DMS79 treated with DMSO at 0.1 percent for 48 hours (cell line): ENCODE measurements at places on chromosomes 2 and 18.
A peak's percentile ranks its signal among the peaks of the same experiment; 100 is the strongest.

DNA sequence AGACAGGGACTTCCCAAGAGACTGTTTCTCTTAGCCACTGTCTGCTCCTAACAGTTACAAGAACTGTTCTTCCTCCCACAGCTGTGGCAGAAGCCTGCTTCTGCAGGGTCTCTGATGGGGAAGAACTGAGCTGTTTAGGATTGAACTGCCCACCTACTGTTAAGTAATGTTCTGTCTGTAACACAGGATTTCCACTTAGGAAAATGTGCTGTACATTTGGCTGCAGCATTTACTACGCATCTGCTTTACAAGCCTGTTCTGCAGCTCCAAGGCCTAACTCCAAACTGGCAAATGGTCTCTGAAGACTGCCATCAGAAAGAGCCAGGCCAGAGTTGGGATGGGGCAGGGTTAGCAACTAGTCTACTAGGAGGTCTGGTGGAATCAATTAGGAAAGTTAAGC, 87.8 kb upstream of the UPP2 start:
- no peak for DNase-seq

GRCh38 chr2:95306336-95306895, 9.3 kb downstream of the KCNIP3 start:
- peak; percentile 53 for DNase-seq

DNA sequence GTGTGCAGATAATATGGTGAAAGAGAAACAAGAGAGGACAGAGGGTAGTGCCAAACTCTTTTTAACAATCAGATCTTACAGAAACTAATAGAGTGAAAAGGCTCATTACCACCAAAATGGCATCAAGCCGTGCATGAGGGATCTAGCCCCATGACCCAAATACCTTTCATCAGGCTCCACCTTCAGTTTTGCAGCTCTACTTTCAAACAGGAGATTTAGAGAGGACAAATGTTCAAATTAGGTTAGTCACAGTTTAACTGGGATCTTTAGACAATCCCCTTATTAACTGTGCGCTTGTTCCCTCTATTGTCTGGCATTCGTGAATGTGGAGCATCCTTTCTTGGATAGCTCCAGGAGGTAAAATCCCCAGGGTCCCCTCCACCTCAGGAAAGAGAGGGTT, 1209.3 kb upstream of the CHAC2 start:
- DNase-seq = no peak

DNA sequence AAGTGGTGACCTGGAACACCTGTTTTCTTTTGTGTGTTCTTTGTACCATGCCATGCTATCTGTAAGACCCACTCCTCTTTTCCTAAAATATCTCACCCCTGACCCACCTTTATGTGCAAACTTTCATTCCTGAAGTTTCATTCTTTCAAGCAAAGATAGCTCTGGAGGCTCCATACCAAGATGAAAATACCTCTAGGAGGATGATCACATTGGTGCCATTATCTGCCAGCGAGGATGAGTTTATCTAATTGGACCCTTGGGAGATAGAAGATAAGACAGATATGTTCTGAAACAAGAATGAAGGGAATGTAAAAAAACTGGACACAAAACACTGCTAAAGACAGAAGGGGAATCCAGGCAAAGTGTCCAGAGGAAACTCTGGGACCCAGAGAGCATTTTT, 24.1 kb downstream of the BOD1L2 start:
- DNase-seq = no peak

DNA sequence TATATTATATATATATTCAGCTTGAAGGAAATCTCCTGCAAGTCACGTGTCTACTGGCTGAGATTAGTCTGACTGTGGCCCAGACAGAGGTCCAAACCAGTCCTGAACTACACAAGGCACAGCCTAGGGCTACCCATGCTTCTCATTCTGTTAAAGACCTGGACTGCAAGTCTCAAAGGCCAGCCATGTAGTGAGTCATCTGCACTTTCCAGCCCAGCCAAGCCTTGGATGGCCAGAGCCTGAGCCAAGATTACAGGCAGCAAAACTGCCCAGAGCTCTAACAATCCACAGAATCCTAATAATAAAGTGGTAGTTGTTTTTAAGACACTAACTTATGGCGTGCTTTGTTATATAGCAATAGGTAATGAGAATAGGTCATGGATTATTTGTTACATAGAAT, 259.6 kb downstream of the SS18 start:
- no peak for DNase-seq

GRCh38 chr2:215896921-215897320, 116.4 kb downstream of the MREG start:
- DNase-seq = no peak

GRCh38 chr2:178202927-178203326, 8.6 kb downstream of the OSBPL6 start:
- no peak for DNase-seq

- peak; percentile 61 for DNase-seq
Measured at GRCh38 chr18:12010187-12010802, 29.0 kb downstream of the IMPA2 start.

GRCh38 chr2:232235716-232236115, 142.8 kb upstream of the ALPP start:
- no peak for DNase-seq

- no peak for DNase-seq
Measured at GRCh38 chr2:148666555-148666954, 22.0 kb downstream of the EPC2 start.

GRCh38 chr2:176449852-176450251, 180.6 kb downstream of the MTX2 start:
- no peak for DNase-seq

DNA sequence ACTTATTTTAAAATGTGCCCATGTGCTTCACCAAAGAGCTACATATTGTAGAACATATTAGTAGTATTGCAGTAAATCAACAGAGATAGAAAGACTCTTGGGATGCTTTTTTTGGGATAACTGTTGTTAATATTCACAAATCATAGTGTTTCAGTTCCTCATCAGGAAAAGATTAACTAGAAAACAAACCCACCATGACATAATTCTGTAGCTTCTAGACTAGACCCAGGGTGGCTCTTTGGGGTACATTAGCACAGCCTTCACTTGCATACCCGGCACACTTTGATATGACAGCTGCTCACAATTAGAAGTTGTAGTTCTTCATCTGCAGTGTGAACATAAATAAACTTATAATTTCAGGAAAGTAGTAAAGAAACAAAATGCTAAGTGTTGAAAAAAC, 154.2 kb downstream of the ATP9B start:
- DNase-seq = no peak

- no peak for DNase-seq
Measured at GRCh38 chr2:233223059-233223894, 28.2 kb upstream of the ATG16L1 start.

DNA sequence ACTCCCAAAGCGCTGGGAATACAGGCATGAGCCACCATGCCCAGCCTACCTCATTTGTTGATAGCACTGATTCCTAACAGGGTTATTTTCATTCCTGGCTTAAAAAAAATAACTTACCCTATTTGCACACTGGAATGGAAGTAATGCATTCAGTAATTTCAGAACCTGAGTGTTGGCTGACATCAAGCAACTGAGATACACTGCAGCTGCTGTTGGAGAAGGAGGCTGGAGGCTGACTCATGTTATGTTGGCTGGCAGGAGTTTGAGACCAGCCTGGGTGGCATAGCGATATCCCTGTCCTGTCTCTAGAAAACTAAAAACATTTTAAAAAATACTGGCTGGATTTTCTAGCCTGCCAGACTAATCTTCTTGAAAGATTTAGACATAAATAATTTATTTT, 385.1 kb upstream of the MEX3C start:
- no peak for DNase-seq

GRCh38 chr2:237113026-237113795, 27.5 kb downstream of the COPS8 start:
- DNase-seq = no peak

DNA sequence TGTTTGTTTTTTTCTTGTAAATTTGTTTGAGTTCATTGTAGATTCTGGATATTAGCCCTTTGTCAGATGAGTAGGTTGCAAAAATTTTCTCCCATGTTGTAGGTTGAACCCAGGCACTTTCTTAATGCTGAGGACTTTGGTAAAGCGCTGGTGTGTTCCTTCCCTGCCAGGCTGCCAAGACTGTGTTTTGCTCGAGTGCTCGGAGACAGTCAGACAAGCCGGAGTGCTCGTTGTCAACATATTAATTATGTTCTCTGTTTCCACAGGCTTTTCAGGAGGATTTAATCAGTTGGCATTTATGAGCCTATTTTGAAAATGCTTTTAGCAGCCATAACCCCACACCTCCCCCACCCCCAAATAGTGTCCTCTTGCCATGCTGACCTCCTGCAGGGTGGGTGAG, 6.4 kb downstream of the MTCL1 start:
- DNase-seq = peak; percentile 72

- DNase-seq = no peak
Measured at GRCh38 chr2:180004731-180005130, 2.4 kb downstream of the CWC22 start.

DNA sequence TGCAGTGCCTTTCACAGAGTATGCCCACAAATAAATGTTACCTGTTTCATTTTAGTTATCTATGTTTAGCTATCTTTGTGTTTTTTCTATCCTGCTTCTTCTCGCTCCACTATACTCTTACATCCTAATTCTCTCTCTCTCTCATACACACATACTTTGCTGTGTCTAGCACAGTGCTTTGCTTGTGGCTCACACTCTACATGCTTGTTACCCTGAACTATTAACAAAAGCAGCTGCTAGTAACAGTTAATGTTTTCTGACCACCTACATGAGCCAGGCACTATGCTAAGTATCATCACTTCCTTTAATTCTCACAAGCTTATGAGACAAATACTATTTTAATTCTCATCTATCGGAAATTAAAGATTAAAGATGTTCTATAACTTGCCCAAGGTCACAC, 390.5 kb upstream of the HNRNPA3 start:
- DNase-seq = no peak

GRCh38 chr2:176677746-176678265, 408.6 kb downstream of the MTX2 start:
- no peak for DNase-seq

GRCh38 chr2:193103064-193103463, 908.3 kb upstream of the TMEFF2 start:
- DNase-seq = no peak

DNA sequence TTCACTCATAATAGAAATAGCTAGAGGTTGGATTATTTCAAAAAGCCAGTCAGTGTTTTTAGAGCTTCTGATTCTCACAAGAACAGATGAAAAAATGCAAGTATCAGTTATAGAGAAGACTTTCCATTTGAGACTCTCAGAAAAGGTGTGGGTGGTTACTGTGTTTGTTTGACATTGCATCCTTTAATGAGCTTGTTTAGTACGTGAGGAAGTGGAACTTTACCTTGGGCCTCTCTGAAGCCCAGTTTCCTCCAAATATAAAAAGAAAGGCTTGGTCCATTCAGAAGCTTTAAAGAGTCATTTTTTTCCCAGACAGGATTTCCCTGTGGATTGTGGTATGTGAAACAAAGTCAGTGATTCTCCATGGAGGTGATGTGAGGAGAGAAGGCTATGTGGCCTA, 89.9 kb upstream of the RANBP2 start:
- no peak for DNase-seq

DNA sequence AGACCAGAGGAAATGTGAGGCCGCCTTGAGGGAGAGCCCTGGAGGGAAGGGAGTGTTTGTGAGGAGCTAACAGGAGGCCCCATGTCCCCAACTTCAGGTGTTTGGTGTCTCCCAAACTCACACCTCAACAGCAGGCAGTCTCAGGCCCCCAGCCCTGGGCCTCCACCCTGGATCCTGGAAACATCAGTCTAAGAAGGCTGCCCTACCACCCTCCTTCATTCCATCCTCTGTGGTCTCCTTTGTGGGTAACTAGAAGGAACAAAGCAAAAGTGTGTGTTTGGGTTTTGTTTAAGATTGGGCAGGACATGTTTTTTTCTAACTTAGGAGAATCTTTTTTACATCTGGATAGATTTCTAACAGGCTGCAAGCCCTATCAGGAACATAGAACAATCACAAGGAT, 404.3 kb downstream of the BCL11A start:
- DNase-seq = no peak

GRCh38 chr2:227577555-227577954, 21.1 kb upstream of the SCYGR2 start:
- no peak for DNase-seq

- DNase-seq = no peak
Measured at GRCh38 chr2:12435430-12436222, 281.1 kb upstream of the TRIB2 start.

GRCh38 chr2:59752512-59752911, 800.9 kb downstream of the BCL11A start:
- DNase-seq = no peak

DNA sequence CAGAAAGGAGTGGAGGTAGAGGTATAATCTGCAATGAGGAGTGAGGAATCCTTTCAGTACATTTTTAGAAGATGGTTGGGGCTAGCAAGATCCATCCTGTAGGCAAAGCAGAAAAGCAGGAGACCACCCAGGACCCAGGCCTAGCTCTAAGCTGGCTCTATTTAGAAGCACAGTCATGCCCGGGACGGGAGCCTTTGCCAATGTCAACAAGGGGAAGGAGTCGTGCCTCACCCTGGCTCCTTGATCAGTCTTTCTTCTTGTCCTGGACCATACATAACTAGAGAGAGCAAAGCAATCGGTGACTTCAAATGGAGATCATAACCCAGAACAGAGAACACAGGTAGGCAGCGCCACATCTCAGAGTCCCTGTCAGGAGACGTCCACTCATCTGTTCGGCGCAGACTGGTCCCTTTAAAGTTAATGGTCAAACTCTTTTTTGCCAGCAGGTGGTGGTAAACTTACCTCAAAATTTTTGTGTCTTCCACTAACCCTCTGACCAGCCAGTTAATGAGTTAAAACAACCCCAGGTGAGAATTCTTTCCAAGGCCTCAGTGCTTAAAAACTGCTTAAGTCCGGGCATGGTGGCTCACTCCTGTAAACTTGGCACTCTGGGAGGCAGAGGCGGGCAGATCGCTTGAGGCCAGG, 8.0 kb downstream of the MC5R start:
- DNase-seq = no peak

- DNase-seq = no peak
Measured at GRCh38 chr2:39640681-39641080, 25.0 kb upstream of the TMEM178A start.

DNA sequence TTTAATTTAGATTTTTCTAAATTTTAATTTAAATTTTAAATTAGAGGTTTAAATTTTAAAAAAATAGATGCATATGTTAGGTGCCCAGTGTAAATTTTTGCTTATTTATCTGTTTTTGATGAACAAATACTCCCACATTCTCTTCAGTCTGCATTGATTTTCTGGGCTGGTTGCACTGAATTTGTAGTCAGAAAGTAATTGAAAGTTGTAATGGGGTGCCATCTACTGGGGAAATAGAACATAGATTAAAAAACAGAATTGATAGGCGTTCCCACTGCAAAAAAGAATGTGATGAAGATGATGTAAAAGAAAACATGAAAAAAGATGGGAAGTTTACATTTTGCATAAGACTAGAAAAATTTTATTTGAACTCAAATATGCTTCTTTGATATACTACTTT, 51.7 kb upstream of the CCDC85A start:
- DNase-seq = peak; percentile 7

DNA sequence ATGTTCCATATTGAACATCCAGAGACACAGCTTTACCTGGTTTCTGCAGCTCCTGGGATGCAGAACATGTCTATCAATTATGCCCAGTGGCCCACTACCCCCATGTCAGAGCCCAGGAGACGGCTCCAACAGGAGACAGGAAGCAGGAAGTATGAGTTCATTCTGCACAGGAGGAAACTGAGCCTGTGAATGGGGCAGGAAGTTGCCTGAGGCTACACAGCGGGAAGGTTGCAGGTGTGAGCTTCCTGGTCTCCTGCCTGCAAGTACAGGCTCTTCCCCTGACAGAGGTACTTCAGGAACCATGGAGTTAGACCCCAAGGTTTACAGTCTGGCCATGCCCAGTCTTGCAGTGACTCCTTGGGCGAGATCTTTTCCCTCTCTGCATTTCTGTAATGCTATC, 2.8 kb upstream of the BOK start:
- DNase-seq = no peak

- DNase-seq = no peak
Measured at GRCh38 chr2:28367667-28368356, 24.8 kb upstream of the FOSL2 start.
